WTC11 (cell line): ENCODE measurements at places on chromosomes 2 and 18.
A peak's percentile ranks its signal among the peaks of the same experiment; 100 is the strongest.

DNA sequence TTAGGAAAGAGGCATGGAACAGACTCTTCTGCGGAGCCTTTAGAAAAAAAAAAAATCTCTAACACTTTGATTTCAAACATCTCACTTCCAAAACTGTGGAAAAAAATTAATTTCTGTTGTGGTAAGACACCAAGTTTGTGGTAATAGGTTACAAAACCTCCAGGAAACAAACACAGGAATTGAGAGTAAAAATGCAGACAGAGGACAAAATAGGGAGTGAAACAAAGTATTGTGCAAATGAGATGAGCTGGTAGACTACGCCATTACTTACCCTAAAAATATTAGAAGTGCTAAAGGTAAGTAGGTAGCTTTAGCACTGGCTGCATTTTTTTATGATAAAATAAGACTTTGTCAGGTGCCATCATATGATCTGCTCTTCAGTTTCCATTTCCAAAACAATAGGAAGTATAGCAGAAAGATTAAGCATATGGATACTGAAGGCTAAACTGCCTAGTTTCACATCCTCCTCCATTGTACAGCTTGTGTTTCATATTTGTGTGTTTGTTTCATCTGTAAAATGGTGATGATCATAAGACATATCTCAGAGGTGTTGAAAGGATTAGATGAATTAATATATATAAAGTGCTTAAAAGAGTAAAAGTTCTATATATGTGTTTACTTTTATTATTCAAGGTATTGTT lies 309.2 kb downstream of the NR4A2 start:
- DNase-seq = no peak

GRCh38 chr2:84029903-84030575 lies 429.0 kb downstream of the SUCLG1 start:
- no peak for DNase-seq

GRCh38 chr2:19796035-19796695 lies 105.6 kb downstream of the TTC32 start:
- no peak for DNase-seq

- DNase-seq = no peak
Observed at GRCh38 chr18:25230658-25231326, 121.2 kb downstream of the ZNF521 start.

- DNase-seq = no peak
Observed at GRCh38 chr18:79495591-79496071, 99.9 kb downstream of the NFATC1 start.

- peak; percentile 69 for DNase-seq
Observed at GRCh38 chr2:69642709-69643601, 584 bp downstream of the AAK1 start.

DNA sequence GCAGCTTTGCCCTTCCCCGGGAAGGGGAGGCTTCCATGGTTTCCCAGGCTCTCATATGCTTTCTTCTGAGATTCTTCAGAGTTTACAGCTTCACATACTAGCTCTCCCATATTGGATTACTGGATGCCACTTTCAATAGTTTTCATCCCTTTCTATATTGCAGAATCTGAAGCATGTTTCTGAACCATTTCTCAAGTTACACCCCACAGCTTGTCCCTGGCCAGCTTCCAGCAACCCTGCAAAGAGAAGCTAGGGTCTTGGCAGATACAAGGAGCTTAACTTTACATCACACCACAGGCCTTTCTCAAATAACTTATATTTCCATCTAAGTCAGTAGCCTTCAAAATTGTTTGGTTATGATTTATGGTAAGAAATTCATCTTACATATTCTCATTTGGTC lies 39.6 kb downstream of the LHCGR start:
- DNase-seq = no peak

GRCh38 chr2:85501248-85501647 lies 37.7 kb upstream of the MAT2A start:
- peak; percentile 28 for DNase-seq

GRCh38 chr2:85248773-85249509 lies 78.8 kb downstream of the TGOLN2 start:
- no peak for DNase-seq

GRCh38 chr2:72153026-72153791 lies 5.5 kb upstream of the CYP26B1 start:
- no peak for DNase-seq

- no peak for DNase-seq
Observed at GRCh38 chr2:74464406-74464805, 776 bp downstream of the MOGS start.

GRCh38 chr2:84556190-84556589 lies 39.9 kb downstream of the DNAH6 start:
- DNase-seq = no peak

GRCh38 chr2:67486041-67486796 lies 89.1 kb downstream of the ETAA1 start:
- DNase-seq = no peak

GRCh38 chr2:44599130-44599529 lies 237.4 kb downstream of the CAMKMT start:
- no peak for DNase-seq

GRCh38 chr2:190950566-190950991 lies 63.4 kb downstream of the STAT1 start:
- DNase-seq = no peak

DNA sequence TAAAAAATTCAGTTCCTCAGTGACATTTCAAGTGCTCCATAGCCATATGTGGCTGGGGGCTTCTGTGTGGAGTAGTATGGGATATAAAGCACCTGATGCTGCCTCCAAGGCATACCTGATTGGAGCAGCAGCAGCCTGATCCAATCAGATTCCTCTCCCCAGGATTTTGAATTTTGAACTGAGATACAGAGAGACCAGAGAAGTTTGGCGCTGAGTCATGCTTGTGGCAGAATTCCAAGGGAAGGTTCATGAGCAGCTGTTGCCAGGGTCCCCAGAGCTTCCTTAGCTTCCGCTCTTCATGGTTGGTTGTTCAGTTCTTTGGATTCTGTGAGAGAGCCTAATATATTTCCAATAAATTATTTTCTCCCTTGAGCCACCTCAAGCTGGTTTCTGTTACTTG lies 29.0 kb upstream of the CFAP36 start:
- no peak for DNase-seq
